Stimulated activated CD4-positive, alpha-beta T cell treated with anti-CD3 and anti-CD28 coated beads, Interleukin-2, amount 100 ng/mL, for 24 hours (primary cell): ENCODE measurements at places on chromosomes 3 and 15.

- no peak for DNase-seq
These were observed 620.3 kb downstream of the FHIT start for GRCh38 chr3:60630953-60631352.

- DNase-seq, result no peak
These were observed 109.2 kb upstream of the STT3B start for GRCh38 chr3:31423482-31423881.

- peak; percentile 73 for DNase-seq
These were observed 20.9 kb downstream of the CD276 start for GRCh38 chr15:73704869-73705645.

GRCh38 chr15:91255670-91256192 lies 155.7 kb downstream of the SV2B start:
- no peak for DNase-seq

- DNase-seq, result no peak
These were observed 225.8 kb upstream of the ZNF717 start for GRCh38 chr3:76011121-76011520.

DNA sequence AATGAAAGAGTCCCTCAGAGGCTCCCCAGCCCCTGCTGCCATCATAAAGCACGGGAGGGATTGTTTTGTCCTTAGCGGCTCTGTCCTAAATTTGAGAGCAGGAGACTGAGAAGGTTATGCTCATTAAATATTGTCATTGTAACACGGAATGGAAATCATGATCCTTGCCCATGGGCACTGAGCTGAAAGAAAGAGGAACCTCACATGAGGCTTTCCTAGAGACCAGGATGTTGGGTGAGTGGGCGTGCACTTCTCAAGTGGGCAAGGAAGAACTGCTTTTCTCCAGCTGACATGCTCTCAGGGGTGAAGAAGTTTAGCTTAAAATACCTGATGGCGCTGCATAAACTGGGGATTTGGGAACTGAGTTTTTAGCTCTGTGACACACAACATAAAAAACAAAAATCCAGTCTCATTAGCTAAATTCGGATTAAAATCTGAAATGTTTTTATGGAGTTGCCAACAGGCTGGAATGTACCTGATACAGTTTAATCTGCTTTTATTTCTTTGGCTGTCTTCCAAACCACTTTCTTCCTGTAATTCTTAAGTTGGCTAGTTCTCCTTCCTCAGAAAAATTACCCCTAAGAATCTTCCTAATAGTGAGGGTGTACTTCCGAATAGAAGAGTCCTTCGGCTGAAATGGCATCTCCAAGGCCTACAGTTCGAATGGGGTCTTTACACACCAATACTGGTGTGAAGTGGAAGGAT lies 31.7 kb downstream of the ADPGK start:
- DNase-seq, result no peak

DNA sequence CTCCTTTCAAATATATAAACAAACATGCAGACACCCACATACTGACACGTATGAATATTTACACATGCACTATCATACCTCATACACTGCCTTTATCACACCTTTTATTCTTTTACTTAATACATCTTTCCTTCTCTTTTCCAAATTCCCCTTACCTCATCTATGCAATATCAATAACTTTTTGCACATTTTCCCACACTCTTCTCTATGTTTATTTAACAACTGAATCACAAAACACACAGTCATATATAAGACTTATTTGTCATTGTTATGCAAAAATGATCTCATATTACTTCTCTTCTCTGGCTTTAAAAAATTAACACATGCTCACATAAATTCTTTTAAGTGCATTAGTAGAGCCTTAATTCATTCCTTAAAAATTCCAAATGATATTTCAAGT lies 461.4 kb downstream of the DIPK2A start:
- no peak for DNase-seq
